CD8-positive, alpha-beta T cell (primary cell): ENCODE measurements at places on chromosomes 3 and 15. TPM values are rescaled to one million over a fixed set of nuclear protein-coding genes. Genes with fewer than 3 reads are reported as not detected.

ACKR2 gene
- not detected for total RNA-seq

PLOD2 gene
- total RNA-seq: not detected

CMTM8 gene
- 0.87 TPM for total RNA-seq

STRIT1 gene
- total RNA-seq: not detected

CADPS gene
- not detected for total RNA-seq

GRCh38 chr3:172051957-172052354 is 12.6 kb downstream of the FNDC3B start:
- no peak for DNase-seq

DNA sequence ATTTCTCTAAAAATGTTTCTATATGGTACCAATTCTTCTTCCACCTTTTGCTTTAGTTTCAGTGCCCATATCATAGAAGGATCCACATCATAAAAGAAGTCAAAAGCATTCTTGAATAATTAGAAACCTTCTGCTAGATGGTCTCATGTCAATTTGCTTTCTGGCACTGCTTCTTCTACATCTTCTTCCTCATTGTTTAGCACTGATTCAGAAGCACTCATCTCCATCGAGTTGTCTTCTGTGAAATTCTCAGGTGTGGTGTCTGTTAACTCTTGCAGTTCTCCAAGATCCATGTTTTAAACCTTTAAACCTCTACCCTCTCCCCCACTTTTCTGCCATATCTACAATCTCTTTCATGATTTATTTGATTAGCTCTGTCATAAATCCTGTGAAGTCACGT is 154.8 kb downstream of the WDR76 start:
- no peak for DNase-seq

DNA sequence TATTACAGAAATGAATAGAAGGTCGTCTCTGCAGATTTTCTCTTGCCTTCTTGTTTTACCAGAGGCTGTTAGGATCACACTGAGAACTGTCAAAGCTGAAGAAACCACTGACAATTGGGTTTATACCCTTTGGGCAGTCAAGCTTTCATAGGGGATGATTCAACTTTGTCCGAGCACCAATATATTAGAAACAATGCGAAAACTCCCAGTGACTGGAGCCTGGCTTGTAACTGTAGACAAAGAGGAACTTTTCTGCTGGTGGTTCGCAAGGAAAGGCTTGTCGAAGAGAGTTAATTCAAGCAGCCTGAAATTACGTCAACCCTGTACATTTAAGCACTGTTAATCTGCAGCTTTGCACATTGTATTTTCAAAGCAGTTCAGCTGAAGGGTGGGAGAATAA is 193.2 kb upstream of the ZNF385D start:
- no peak for DNase-seq

- peak; percentile 23 for DNase-seq
Measured at GRCh38 chr15:25675396-25675795, 187.7 kb downstream of the ATP10A start.

GRCh38 chr3:140530131-140530530 is 147.7 kb upstream of the TRIM42 start:
- DNase-seq: no peak
